ENCODE measurements at places on chromosomes 1 and 21.

- DNase-seq, result no peak
Measured at GRCh38 chr1:81068726-81069125, 732.0 kb upstream of the ADGRL2 start.

- DNase-seq, result no peak
Measured at GRCh38 chr21:14542638-14543037, 3.5 kb downstream of the SAMSN1 start.

- no peak for DNase-seq
Measured at GRCh38 chr1:248748211-248748610, 7.3 kb downstream of the LYPD8 start.

DNA sequence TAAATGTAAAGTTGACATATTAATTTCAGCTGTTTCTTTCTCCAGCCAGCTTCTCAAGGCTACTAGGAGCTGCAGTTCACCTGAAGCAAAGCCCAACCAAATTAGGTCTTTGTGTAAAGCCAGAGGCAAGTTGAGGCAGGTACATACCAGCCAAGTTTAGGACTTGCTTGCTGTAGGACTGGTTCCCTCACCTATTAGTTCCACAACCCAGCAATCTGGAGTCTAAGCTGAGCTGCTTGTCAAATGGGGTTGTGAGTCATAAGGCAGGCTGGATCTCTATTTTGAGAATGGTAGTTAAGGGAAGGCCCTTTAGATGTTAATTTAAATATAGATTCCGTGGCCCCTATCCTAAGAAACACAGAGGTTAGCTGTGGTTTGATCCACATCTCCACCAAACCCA lies 7.6 kb upstream of the FLG2 start:
- DNase-seq, result no peak

DNA sequence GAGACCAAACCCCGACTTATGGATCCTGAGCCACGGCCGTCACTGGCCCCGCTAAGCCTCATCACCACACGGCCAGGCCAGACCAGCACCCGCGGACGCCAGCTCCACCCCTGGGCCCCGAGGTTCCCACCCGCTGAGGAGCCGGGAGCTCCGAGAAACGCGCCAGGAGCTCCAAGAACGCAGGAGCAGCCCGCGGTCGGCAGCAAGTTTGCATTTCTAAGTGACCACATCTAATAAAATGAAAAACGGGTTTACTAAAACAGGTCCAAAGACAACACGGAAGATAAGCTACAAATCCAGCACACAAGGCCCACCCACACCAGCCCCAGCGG lies 8.1 kb upstream of the C1QTNF12 start:
- DNase-seq, result no peak

GRCh38 chr1:41741244-41741643 lies 177.5 kb downstream of the HIVEP3 start:
- no peak for DNase-seq

Data from esophagus squamous epithelium (tissue), 5 donors.